ENCODE measurements at places on chromosomes 4 and X.

- DNase-seq = peak; percentile 47
These were observed 34.9 kb downstream of the FTHL17 start for GRCh38 chrX:31036895-31037294.

DNA sequence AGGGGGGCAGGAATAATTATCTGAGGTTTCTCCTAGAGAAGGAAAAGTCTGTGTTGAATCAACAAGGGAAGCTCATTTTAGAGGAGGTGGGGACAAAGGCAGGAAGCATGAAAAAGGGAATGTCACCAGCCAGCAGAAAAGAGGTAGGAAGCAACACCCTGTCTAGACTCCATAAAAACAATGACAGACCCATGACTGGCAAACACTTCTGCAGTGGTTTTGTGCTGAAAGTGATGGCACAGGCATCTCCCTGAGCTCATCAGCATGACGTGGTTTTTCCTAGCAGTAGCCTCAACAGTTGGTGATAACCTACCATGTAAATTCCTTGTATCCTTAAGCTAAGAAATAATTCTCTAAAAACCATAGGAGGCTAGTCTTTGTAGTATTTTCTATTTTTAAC is 110.7 kb upstream of the GALNT7 start:
- peak; percentile 55 for DNase-seq

- no peak for DNase-seq
These were observed 83.1 kb downstream of the MID1 start for GRCh38 chrX:10537308-10537707.

- peak; percentile 54 for DNase-seq
These were observed 87.5 kb downstream of the PALLD start for GRCh38 chr4:168584321-168584771.

DNA sequence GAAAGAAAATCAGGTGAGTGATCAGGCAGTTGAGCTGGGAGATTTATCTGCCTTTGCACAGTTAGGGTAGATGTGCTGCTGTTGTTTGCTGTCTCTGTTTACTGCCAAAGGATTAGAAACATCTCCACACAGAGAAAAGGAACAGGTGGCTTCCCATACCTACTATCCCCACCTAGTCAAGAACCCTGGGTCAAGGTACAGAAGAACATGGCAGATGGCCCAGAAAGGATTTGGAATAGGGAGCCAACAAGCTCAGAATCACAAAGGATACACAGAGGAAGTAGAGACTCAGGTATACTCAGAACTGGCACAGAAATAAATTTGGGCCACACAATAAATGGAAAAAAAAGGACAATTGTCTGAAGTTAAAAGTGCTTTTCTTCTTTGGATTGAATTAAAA is 64.3 kb downstream of the TIGD2 start:
- no peak for DNase-seq

DNA sequence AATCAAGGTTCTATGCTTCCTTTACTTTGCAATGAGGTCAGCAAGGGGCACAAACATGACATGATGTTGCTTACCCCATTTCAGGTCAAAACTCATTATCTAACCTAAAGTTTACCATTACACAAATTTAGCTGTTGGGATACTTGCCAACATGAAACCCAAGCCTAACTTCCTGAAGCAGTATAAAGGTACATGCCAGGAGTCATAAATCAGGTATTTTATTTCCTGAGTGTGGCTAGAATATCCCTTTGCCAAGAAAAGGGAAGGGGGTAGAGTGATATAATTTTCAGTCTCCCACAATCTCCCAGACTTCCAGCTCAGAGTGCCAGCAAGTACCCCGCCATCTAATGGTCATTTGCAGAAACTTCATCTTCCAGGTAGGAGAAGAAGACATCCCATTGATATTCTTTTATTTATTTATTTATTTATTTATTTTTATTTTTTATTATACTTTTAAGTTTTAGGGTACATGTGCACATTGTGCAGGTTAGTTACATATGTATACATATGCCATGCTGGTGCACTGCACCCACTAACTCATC is 136.6 kb downstream of the NEXMIF start:
- DNase-seq = no peak

GRCh38 chrX:114272096-114272686 is 311.7 kb upstream of the HTR2C start:
- DNase-seq = no peak

GRCh38 chrX:74119016-74119910 is 184.7 kb upstream of the ZCCHC13 start:
- peak; percentile 18 for DNase-seq

GRCh38 chr4:85024671-85025070 is 58.2 kb upstream of the WDFY3 start:
- no peak for DNase-seq

- no peak for DNase-seq
These were observed 82.9 kb downstream of the PDLIM5 start for GRCh38 chr4:94534401-94535312.

DNA sequence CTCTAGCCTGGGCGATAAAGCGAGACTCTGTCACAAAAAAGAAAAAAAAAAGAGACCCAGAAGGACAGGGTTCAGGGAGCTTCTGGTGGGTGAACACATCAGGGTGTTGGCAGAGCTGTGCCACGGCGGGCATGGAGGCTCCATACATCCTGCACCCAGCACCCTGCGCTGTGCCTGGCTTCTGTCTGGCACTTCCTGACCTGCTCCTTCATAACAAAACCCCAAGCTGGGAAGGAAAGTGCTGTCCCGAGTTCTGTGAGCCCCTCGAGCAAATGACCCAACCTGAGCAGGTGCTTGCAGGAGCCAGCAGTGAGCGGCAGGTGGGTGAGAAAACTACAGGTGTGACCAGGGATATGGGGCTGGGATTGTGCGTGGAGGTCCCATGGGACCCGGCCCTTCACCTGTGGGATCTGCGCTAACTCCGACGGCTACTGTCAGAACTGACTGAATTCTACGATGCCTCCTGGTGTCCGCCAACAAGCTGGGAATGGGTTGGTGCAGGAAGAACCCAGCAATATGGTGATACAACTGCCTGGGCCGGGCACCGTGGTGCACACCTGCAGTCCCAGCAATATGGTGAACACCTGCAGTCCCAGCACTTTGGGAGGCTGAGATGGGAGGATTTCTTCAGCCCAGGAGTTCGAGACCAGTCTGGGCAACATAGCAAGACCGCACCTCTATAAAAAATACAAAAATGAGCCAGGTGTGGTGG is 18.9 kb downstream of the ASMTL start:
- no peak for DNase-seq

All from fibroblast of lung (primary cell).